GF-D8 (cell line): ENCODE measurements at places on chromosomes 12 and 14.

GRCh38 chr12:11561411-11561810 is 88.1 kb upstream of the ETV6 start:
- no peak for DNase-seq

DNA sequence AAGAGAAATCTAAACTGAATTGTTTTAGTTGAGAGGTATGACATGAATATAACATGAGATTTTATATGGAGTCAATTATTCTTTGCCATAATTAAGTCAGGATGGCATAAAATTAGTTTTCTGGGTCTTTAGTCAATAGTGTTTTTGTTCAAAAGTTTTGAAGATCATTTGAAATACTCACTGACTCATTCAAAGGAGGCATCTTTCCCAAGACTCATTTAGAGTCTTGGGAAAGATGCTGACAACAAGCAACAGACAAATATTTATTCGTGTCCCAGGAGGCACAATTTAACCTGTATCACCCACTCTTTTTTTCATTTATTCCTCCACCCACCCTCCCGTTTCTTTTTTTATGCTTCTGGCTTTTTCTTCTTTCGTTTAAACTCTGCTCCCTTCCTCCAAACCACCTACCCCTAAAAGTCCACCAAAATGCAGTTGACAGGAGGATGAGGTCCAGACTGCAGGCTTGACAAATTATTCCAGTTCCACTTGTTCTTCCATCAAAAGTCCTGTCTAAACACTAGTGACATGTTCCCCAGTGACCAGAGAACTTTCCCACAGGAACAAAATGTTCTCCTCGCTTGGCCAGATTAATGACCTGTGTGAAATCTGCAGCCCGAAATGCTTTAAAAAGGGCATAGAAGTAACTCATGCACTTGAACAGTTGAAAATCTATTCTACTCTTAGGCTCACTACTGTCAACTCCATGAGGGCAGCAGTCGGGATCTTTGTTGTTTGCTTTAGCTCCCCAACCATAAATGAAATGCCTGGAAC is 43.3 kb upstream of the CSRP2 start:
- no peak for DNase-seq

- DNase-seq = no peak
Measured at GRCh38 chr12:116880817-116881324, 370 bp downstream of the HRK start.

- no peak for DNase-seq
Measured at GRCh38 chr14:63949696-63950095, 96.9 kb downstream of the SYNE2 start.

GRCh38 chr14:44778604-44779003 is 183.1 kb downstream of the KLHL28 start:
- no peak for DNase-seq

DNA sequence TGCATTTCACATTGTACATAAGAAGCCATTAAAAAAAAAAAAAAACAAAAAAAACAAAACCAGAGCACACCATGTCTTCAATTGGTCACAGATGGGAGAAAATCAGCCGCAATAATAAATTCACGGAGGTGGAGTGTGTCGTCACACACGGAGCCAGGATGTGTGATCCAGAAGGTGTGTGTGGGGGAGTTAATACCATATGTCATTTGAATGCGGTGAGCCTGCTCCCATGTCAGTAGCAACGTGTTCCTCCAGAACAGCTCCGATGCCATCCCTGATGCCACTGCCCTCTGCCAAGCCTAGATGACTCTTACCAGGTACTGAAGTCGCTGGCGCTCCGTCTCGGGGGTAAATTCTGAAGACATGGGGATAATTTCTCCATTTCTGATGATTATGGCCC is 197.8 kb downstream of the PPM1H start:
- DNase-seq = no peak

- no peak for DNase-seq
Measured at GRCh38 chr14:42378274-42378673, 771.6 kb downstream of the LRFN5 start.

- no peak for DNase-seq
Measured at GRCh38 chr12:6074979-6075585, 49.4 kb downstream of the VWF start.

- no peak for DNase-seq
Measured at GRCh38 chr12:79451978-79452377, 238.8 kb downstream of the PAWR start.
